ENCODE measurements at places on chromosomes 4 and X.

DNA sequence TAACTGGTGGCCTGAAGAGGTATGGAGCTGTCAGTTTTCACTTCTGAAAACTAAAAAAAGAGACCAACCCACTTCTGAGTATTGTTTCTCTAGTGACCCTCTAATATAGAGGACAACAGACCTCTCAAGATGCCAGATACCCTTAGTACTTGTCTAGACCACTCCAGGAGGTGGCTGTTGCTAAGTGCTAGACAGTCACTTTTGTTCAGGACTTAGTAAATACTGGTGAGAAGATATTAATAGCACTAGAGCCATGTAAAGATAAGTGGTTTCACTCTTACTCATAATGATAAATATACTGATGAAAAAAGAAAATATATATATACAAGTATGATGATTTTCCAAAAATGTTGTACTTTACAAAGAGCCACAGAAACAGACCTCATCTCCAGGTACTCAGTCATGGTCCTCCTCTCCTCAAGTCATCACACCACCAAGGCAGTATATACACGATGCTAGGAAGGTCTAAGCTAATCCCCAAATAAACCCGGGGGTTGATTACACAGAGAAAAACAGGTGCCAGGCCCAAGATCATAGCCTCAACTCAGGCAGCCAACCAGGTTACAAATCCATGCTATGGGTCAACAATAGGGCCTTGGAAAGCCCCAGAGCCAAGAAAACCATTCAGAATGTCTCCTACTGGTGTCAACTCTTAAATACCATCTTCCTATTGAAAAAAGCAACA lies 66.9 kb downstream of the ARHGEF9 start:
- no peaks in the 10 kb centered on the region for H3K27me3 ChIP-seq
- no peak overlapping the region for H3K27ac ChIP-seq
- no peak for DNase-seq
- H3K36me3 ChIP-seq, result no peaks in the 10 kb centered on the region
- no peaks in the 10 kb centered on the region for H3K4me1 ChIP-seq

DNA sequence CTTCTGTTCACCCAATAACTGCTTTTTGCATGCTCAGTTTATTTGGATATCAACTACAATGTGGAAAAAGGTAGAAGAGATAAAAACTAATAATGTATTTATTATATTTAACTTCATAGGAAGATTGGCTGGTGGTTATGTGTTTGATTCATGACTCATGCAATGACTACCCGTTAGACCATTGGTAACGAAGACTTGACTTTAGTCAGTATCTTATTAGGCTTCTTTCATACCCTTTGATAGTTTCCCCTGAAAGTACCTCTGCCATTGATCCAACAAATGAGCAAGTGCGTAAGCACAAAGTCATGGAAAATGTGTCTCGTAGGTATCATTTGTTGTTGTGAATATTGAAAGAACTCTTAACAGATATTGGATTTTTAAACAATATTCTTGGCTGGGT lies 394.7 kb downstream of the PPP3CA start:
- H3K4me3 ChIP-seq, result no peak overlapping the region
- no peaks in the 10 kb centered on the region for H3K27me3 ChIP-seq
- H3K4me1 ChIP-seq, result no peaks in the 10 kb centered on the region
- no peak for DNase-seq
- H3K36me3 ChIP-seq, result no peaks in the 10 kb centered on the region

- H3K36me3 ChIP-seq, result no peaks in the 10 kb centered on the region
- no peaks in the 10 kb centered on the region for H3K4me1 ChIP-seq
- no peak overlapping the region for H3K4me3 ChIP-seq
- no peaks in the 10 kb centered on the region for H3K27me3 ChIP-seq
- no peak overlapping the region for H3K27ac ChIP-seq
These were observed 11.7 kb upstream of the GAGE10 start for GRCh38 chrX:49291615-49292337.

DNA sequence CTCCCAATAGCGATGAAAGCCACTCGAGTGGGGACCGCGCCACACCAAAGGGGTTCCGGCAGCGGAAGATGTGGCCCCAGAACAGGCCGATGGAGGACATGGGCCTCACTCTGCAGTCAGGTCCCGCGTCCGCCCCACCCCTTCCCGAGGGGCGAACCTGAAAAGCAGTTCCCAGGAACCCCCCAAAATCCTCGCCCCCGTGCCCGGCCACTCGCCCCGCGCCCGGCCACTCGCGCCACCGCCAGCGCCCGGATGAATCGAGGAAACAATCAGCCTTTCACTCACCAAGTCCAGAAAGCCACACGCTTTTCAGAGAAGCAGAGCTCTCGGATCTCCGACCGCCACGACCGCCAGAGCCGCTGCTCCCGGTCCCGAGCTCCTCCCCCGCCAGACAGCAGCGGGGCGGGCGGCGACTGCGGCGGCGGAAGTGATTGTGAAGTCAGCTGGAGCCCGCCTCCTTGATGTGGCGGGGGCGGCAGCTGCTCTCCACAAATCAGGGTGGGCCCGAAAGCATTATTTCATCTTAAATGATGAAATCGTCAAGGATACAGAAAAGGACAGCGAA lies at the start of gene PJA1:
PJA1 (minus strand) TSS at position 367 of the 565 bp plus-strand sequence. CDS start 2,380 bp downstream, outside the sequence.
- no peaks in the 10 kb centered on the region for H3K4me1 ChIP-seq
- peak within 1 kb of the TSS; percentile 63 for H3K4me3 ChIP-seq
- H3K36me3 ChIP-seq, result no peaks in the 10 kb centered on the region
- peak within 1 kb of the TSS; percentile 81 for H3K27ac ChIP-seq
- H3K27me3 ChIP-seq, result no peaks in the 10 kb centered on the region

GRCh38 chrX:18983666-18984380 lies at the start of gene PHKA2:
PHKA2 (minus strand) TSS chrX:18984114; CDS start chrX:18983932, 182 bp downstream.
- peak within 1 kb of the TSS; percentile 89 for H3K27ac ChIP-seq
- H3K4me3 ChIP-seq, result peak within 1 kb of the TSS; percentile 69
- H3K27me3 ChIP-seq, result no peaks in the 10 kb centered on the region

DNA sequence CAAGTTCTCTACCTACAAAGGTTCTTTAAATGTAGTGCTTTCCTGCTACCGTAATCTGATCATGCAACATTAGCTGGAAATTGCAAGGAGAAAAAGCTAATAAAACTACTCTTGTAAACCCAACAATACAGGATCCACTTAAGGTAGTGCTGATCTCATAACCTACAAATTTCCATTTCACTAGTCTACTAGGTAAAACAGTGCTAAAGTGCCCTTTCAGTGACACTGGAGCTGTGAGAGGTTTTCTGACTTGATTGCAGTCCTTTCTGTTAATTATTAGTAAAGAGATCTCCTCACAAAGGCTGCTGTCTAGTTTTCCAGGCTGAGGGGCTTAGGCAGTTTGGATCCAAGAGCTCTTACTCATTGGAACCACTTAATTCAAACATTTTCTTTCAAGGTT lies 1118.7 kb downstream of the SH3BGRL start:
- no peaks in the 10 kb centered on the region for H3K27me3 ChIP-seq
- H3K36me3 ChIP-seq, result no peaks in the 10 kb centered on the region
- no peak overlapping the region for H3K27ac ChIP-seq

GRCh38 chrX:131923614-131924250 lies 99.4 kb upstream of the STK26 start:
- H3K4me1 ChIP-seq, result no peaks in the 10 kb centered on the region
- no peaks in the 10 kb centered on the region for H3K27me3 ChIP-seq
- H3K36me3 ChIP-seq, result no peaks in the 10 kb centered on the region
- no peak overlapping the region for H3K4me3 ChIP-seq
- H3K27ac ChIP-seq, result no peak overlapping the region
